ENCODE measurements at places on chromosomes 7 and 10.

DNA sequence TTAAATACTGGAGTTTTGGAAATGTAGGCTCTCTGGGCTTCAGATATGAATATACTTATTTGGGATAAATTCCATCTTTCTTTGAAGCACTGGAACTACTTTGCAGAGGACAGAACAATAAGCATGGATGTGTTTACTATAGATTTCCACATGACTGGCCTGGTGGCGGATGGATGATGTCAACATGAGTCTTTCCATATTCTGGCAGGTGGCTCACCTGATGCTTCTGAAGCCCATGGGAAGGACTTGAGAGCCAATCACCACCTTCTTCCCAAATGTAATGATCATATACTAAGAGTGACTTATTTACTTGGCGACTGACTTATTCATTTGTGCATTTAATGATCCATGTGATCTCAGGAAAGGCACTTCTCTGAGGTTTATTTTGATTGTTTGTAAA is 110.5 kb downstream of the FANK1 start:
- DNase-seq, result no peak

- DNase-seq, result no peak
Observed at GRCh38 chr10:17290226-17290625, 62.2 kb downstream of the VIM start.

- DNase-seq, result no peak
Observed at GRCh38 chr10:508726-509125, 180.7 kb downstream of the DIP2C start.

GRCh38 chr7:154484406-154484805 is 432.2 kb downstream of the DPP6 start:
- no peak for DNase-seq

DNA sequence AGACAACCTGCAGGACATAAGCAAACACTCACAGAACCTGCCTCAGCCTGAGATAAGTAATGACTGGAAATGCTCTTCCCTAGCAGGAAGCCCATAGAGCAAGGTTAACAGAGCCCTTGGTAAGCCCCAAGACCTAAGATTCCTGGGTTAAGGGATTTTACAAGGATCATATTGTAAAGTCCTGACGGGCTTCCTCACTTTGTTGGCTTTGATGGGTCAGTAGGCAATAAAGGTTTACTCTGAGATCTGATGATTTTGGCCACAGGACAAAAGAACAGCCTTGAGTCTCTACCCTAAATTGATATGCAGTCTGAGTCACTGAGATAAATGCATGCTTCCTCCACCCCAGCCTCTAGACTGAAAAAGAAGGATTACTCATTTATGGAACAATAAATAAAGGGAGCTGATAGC is 270.8 kb downstream of the HTR7 start:
- no peak for DNase-seq

GRCh38 chr7:104793066-104793465 is 220.9 kb upstream of the KMT2E start:
- DNase-seq, result no peak

DNA sequence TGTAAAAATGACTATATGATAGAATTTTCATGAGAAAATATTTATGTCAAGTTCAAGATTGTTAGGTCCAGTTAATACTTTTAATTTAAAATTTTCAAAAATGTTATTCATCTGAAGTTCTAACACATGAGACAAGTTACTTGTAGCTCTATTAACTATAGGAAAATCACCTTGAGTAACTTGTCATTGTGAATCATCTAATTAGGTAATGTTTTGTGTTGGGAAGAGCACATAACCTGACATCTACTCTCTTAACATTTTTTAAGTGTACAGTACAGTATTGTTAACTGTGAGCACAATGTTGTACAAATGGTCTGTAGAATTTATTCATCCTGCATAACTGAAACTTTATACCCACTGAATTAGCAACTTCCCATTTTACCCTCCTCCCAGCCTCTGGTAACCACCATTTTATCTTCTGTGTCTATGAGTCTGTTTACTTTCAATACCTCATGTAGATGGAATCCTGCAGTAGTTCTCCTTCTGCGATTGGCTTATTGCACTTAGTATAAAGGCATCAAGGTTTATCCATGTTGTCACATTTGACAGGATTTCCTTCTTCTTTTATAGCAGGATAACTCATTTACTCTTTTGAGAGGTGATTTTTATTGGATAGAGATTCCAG is 54.6 kb downstream of the ARL4A start:
- no peak for DNase-seq

- DNase-seq, result no peak
Observed at GRCh38 chr10:90222939-90223338, 521.5 kb downstream of the KIF20B start.

DNA sequence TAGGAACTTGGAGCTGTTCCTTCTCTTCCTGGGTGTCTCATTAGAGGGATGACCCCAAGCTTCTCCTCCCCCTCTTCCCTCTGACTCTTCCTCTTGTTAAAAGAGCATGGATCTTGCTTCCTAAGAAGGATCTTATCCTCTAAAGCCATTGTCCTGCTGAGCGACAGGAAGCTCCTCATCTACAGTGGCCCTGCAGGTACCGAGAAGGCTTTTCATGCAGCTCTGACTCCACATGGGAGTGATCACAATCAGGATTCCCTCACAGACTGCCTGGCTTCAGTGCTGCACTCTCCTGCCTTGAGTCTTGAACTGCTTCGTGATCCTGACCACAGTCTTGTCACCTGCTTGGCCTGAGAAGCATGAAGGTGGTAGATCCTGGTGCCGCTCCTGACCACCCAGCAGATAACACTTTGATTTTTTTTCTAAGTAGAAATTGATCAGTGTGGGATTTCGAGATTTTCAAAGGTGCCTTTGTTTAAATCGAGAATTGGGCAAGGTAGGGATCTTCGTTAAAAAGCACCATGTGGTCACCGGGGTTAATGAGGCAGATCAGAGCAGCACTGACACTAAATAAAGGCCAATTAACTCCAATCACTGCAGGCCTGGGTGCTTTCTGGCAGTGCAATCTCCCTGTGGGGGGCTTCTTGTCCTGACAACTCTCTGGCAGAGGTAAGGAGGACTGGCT is 376.4 kb downstream of the NRG3 start:
- no peak for DNase-seq

DNA sequence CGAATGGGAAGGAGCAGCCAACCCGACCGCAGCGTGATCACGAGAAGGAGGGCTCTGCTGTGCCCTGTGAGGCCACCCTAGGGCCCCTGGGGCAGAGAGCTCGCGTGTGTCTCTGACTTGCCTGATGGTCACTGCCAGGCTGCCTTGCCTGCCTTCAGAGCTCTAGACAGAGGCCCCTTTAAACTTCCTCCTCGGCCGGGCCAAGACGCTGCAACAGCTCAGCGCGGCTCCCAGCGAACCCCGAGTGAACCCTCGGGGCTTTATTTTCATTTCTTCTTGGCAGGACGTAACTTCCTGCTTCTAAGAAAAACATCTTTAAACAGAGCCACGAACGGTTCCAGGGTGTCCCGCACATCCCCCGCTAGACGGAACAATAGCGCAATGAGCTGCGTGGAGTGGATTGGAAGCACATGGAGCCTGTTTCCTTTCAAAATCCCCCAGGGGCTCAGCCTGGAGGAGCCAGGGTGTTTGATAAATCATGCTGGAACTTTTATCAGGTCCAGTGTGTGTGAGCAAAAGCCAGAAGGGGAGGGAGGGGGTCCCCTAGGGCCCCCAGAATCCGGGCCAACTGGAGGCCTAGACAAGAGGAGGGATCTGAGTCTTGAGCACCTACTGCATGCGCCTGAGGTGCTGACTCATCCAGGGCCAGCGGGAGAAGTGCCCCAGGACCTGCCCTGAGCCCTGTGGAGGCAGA is 134.1 kb upstream of the GDF10 start:
- peak; percentile 94 for DNase-seq

- peak; percentile 16 for DNase-seq
Observed at GRCh38 chr7:110522061-110522760, 568.7 kb upstream of the LRRN3 start.

GRCh38 chr7:8591289-8591688 is 157.9 kb downstream of the NXPH1 start:
- no peak for DNase-seq

DNA sequence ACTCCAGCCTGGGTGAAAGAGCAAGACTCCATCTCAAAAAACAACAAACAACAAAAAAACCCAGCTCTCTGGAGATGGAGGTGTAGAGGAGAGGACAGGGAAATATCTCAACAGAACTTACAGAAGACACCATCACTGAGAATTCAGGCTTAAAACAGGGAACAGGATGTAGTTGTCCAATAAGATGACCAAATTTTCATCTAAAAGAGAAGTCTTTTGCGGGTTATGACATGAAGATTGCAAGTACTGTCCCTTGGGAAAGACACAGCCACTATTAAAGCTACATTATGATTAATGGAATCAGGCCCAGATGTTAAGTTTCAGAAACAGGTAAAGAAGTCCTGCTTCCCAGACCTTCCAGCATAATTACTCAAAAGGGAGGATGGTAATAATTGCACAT is 235.2 kb upstream of the NRP1 start:
- no peak for DNase-seq

DNA sequence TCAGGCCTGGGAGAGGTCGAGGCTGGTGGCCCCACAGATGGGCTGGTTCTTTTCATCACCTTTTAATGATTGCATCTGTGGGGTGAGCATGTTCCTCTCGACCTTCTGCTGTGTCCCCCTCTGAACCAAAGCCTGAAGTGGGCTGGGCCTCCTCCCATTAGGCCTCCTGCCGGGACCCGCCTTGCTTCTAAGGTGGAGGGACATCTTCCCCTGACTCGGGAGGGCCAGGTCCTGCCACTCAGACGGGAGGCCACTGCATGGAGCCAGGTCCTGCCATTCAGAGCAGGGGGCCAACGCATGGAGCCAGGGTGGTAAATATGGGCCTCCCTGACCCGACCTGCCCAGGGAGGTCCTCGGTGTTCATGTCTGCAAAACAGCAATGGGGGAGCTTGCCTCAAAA is 188.4 kb downstream of the EBF3 start:
- no peak for DNase-seq

DNA sequence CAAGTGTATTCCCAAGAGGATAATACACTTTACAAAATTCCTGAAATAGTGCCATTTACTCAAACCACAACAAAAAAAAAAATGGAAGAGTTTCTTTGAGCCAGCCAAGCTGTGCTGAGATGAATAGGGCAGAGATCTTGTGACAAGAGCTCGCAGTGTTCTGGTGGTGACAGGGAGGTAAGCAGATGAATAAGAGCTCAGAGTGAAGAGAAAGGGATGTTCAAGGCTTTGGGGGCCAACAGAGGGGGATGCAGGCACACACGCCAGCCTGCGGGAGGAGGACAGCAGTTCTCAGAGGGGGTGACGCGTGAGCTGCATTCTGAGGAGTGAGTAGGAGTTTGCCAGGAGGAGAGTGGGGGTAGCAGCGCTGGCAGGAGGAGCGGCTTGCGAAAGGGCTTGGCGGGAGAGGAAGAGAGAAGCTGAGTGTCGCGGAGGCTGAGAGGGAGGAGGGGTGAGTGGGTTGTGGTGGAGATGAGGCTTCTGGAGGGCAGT is 194.4 kb upstream of the IMMP2L start:
- no peak for DNase-seq

DNA sequence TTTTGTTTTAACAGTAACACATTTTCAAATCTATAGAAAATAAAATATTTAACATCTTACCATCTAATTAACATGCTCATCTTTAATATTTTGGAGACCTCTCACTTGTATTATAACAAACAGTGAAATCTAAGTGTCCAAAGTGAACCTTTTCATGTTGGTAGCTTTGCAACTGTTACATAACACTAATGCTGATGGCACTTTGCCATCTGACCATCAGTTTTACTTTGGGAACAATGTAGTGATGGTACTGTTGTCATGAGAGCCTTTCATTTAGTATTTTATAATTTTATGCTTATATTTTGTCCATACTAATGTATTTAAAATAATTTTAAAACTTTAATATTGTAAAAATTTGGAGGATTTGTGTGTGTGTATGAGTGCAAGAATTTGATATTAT is 1017.0 kb upstream of the KCND2 start:
- no peak for DNase-seq

GRCh38 chr10:7263616-7264015 is 147.2 kb downstream of the SFMBT2 start:
- DNase-seq, result no peak

DNA sequence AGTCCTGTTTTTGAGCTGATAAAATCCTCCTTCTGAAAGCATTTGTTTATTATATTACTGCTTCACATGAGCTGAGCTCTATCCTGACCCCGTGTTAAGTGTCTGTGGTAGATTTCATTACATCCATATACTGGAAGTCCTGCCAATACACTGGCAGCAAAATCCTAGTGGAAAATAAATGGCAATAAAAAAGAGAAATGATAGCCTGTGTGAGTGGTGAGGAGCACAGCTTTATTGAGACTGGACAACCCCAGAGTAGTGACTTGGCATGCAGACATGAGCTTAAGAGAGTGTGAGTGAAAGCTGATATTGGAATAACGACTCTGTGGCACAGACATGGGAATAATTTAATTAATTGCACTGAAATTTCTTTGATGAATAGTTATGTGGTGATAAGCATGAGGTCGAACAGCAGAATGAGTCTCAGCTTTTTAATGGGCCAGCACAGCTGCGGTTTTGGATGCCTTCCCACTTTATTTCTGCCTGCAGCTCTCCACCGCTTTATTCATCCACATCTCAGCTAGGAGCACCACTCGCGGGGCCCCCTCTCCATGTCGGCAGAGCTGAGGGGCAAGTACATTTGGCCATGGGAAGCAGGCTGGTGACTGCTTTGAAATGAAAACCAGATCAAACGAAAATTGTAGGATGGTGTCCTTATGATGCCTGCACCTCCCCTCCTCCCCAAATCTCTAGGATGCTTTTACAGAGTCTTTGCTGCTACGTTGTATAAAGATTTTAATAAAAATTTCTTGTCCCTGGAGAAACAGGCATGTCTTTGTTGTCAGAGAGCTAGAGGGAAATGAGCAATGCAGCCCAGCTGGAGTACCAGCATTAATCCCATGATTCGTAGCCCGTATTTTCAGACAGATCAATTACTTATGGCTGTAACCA is 494.3 kb downstream of the AUTS2 start:
- DNase-seq, result peak; percentile 93

GRCh38 chr7:126953461-126953860 is 299.3 kb downstream of the GRM8 start:
- no peak for DNase-seq

DNA sequence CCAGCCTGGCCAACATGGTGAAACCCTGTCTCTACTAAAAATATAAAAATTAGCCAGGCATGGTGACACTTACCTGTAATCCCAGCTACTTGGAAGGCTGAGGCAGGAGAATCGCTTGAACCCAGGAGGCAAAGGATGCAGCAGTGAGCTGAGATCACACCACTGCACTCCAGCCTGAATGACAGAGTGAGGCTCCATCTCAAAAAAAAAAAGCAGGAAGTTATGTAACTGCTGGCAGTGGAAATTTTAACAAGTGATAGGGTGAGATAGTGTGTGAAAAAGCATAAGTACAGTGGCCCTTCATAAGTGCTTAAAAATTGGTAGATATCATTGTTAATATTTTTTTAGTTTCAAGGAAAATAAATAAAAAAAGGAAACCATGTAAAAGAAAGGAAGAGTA is 12.3 kb downstream of the AKR1C3 start:
- DNase-seq, result no peak

GRCh38 chr10:33217854-33218253 is 116.6 kb downstream of the NRP1 start:
- DNase-seq, result no peak

GRCh38 chr7:5495581-5496375 is 72.1 kb upstream of the TNRC18 start:
- DNase-seq, result peak; percentile 68

GRCh38 chr7:110417611-110418010 is 673.3 kb upstream of the LRRN3 start:
- no peak for DNase-seq

GRCh38 chr10:68594405-68594804 is 34.3 kb downstream of the TET1 start:
- DNase-seq, result no peak

- DNase-seq, result no peak
Observed at GRCh38 chr10:18608596-18608995, 42.8 kb downstream of the NSUN6 start.

Measured in muscle of back (tissue), 13 donors.